ENCODE measurements at places on chromosomes 5 and 9.

DNA sequence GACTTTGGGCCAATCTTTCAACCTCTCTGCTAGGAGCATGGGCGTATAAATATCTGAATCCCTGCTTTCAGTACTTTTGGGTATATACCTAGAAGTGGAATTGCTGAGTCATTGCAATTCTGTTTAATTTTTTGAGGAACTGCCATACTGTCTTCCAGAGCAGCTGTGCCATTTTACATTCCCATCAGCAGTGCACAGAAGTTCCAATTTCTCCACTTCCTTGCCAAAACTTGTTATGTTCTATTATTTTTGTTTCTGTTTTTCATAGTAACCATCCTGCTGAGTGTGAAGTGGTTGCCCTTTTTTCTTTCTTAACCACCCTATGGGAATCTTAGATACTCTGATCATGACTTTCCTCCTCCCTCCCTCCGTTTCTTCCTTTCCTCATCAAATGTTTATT lies 11.1 kb upstream of the CCIN start:
- peak; percentile 77 for DNase-seq

DNA sequence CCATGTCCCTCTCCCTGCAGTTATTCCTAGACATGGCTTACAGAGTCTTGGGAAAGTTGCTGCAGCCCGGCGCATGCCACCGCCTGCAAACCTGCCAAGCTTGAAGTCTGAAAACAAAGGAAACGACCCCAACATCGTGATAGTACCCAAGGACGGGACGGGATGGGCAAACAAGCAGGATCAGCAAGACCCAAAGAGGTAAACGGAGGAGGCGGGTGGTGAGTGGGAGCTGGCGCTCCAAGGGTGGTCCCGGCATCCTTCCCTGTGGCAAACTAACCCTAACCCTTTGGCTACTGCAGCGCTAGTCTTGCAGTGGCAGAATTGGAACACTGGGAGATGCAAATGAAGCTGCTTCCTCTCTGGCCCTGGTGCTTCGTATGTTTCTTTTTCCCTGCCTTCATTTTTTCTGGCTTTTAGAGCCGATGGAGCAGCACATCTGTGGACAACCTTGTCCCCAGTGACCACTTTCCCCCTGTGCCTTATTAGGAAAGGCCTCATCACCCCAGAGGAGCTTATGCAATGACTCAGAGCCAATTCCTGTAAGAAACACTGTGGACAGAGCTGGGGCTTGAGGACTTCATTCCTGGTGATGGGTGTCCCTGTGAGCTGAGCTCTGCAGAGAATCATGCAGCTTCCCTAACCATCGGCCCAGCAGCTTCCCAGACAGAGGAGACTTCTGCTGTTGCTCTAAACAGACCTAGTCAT lies 38.9 kb downstream of the PRRC2B start:
- no peak for DNase-seq

DNA sequence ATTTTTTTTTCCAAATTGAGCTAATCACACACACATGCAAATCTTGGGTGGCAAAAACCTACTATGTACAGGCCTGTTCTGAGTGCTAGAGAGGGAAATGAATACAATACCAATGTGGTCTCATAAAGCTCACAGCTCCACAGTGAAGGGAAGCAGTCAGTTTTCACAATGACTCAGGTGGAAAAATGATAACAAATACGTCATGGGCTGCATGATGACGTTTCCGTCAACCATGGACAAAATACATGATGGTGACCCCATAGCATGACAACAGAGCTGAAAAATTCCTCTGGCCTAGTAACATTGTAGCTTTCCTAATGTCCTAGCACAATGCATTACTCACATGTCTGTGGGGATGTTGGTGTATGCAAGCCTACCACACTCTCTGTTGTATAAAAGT lies 252.5 kb downstream of the TRIM32 start:
- DNase-seq: no peak

DNA sequence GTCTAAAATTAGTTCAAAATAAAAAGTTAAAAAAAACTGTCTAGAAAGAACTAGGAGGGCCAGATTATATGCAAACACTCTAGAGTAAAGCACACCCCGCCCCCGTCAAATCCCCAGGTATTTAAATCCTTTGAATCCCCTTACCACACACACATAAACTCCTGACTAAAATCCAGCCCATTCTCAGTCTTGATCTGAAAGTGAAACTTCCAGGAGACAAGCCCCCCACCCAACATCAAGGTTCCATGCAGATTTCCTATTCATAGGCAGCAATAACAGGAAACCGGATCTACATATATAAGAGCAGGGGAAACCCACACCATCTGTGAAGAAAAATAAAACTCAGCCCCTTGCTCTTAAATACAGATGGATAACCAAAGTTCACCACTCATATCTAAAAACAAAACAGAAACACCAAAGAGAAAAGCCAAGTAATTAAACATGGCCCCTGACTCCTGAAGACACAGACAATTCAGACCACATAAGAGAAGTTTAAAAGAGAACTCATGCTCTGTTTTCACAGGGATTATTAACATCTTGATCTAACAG lies 42.3 kb downstream of the MARCHF3 start:
- DNase-seq: no peak

DNA sequence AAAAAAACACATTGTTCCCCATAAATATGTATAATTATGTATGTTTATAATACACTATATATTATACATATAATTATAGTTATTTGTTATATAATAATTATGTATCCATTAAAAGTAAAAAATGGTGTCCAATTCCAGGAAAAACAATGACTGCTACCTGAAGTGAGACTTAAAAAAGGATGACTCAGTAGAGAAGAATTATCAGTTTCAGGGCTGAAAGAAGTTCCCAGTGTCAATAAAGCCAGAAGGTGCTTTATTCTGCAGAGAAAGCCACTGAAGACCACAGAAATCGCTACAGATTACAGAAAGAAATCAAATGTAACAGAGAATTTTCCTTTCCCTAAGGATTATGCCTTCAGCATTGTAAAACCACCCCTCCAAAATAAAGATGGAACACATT lies 50.9 kb downstream of the ANKRD31 start:
- DNase-seq: no peak

DNA sequence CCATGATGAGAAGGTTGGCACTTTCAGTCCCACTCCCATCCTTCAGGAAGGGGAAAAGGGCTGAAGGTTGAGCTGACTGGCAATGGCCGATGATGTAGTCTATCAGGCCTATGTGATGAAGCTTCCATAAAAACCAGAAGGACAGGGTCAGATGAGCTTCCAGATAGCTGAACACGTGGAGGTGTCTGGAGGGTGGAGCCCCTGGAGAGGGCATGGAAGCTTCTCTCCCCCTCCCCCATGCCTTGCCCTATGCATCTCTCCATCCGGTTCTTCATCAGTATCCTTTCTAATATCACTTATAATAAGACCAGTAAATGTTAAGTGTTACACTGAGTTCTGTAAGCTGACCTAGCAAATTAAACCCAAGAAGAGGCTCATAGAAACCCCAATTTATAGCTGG lies 32.6 kb upstream of the SMU1 start:
- no peak for DNase-seq

GRCh38 chr9:14399756-14400657 lies 86.1 kb upstream of the NFIB start:
- DNase-seq: no peak

- DNase-seq: peak; percentile 92
These were observed 3.3 kb upstream of the TMEM141 start for GRCh38 chr9:136787690-136788400.

DNA sequence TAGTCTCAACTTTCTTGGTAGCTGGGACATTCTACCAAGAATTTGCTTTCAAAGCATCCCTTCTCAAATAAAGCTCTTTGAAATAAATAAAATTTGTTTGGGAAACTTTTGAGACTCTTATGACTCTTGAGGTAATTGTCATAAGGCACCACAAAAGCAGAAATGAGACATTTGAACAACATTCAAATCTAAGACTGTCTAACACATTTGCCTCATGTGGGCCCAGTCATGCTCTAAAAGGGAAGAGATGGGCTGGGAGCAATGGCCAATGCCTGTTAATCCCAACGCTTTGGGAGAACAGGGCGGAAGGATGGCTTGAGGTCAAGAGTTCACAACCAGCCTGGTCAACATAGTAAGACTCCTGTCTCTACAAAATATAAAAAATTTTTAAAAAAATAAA lies 26.4 kb downstream of the SLC31A2 start:
- DNase-seq: no peak

All from OCI-M1 (cell line).